ENCODE measurements at places on chromosomes 2 and 18.

DNA sequence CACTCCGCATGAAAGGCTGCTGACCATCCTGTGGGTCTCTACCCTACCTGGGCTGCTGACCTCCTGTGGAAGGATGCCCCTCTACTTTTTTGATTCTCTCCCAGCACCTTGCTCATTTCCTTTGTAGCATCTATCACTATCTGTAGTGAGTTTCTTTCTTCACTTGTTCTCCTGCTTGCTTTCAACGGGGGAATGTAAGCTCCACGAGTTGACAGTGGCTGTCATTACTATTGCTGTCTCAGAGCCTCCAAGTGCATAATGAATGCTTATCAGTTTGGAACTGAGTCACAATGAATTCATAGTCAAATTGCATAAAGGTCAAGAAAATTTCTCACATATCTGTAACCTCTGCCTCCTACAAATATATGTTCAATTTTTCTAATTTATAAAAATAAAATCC, 477.7 kb downstream of the PLCL1 start:
- no peak for DNase-seq

DNA sequence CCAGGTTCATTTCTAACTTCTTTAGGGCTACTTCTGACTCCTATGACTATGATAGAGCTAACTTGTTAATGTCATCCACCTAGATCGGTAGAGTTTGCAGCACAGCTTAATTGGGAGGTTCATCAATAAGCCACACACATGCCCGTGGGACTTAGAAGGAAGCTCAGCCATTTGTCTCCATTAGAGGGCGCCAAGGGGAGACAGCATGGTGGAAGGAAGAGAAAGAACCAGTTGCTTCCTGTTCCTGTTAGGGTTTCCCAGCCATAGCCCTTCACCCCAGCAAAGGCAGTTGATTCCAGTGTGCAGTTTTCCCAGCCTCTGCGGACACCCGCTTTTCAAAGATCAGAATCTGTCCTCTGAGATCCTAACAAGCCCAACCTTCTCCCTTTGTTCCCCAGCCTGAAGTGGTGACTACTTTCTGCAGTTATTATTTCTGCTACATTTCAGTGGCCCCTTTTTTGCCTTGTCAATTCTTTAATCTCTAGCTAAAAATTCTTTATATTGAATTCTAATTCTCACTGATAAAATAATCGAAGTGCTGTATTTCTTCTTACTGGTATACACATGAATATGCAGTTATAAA, 30.3 kb downstream of the MAIP1 start:
- DNase-seq = peak; percentile 76

DNA sequence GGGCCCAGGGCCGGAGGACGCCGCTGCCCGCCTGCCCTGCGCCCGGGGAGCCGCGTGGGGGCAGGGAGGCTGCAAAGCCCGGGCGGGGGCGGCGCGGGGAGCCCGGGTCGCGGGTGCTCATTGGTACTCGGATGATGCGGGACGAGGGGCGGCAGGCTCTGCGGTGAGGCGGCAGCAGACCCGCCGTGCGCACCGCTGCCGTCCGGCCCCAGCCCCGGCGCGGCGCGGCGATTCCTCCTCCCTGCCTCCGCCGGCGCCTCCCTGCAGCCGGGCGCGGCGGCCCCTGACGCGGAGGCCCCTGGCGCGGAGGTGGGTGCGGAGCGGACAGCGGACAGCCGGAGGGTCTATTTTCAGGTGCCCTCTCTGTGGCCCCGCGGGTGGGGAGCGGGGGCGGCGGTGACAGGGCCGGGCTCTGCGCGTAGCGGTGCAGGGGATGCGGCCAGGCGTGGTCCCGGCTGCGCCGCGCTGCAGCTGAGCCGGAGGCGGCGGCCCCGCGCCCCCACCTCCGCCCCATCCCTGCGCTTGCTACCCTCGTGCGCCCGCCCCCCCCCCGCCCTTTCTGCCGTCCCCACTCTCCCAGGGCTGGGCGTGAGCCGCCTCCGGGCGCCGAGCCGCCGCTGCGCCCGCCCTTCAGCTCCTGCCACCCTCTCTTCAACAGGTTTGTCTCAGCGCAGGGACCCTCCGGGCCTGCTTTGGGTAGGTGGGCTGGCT, 640 bp downstream of the SPTBN1 start:
- DNase-seq = peak; percentile 6

DNA sequence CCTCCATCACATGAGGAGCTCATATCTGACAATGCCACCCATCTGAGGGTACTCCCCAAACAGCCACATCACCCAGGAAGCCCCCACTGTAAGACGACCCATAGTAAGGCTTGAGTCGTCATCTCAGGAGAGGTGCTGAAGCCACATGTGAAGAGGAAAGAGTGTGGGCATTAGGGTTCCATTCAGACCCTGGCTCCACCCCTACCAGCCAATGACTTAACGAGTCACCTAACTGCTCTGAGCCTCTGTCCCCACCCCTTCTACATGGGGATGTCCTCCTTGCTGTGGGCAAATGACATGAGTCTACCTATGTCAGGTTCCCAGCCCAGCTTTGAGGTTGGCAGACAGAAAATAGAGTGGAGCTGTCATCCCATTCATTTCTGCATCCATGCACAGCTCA, 46.3 kb downstream of the C1QL2 start:
- no peak for DNase-seq

DNA sequence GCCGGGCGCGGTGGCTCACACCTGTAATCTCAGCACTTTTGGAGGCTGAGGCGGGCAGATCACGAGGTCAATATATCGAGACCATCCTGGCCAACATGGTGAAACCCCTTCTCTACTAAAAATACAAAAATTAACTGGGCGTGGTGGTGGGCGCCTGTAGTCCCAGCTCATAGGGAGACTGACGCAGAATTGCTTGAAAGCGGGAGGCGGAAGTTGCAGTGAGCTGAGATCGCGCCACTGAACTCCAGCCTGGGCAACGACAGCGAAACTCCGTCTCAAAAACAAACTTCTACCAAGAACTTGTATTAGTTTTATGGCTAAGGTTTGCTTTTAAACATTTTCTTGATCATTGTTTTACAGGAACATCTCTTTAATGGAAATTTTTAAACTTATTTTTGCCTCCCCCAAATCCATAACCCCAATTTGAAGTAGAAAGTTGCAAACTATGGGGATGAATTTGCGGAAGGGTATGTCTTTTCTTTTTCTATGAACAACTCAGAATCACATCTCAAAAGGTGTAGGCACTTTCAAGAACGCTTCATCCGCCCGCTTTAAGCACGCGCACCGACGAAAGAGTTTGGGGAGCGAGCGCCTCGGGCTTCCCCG, 46.8 kb upstream of the PTMA start:
- DNase-seq = no peak

DNA sequence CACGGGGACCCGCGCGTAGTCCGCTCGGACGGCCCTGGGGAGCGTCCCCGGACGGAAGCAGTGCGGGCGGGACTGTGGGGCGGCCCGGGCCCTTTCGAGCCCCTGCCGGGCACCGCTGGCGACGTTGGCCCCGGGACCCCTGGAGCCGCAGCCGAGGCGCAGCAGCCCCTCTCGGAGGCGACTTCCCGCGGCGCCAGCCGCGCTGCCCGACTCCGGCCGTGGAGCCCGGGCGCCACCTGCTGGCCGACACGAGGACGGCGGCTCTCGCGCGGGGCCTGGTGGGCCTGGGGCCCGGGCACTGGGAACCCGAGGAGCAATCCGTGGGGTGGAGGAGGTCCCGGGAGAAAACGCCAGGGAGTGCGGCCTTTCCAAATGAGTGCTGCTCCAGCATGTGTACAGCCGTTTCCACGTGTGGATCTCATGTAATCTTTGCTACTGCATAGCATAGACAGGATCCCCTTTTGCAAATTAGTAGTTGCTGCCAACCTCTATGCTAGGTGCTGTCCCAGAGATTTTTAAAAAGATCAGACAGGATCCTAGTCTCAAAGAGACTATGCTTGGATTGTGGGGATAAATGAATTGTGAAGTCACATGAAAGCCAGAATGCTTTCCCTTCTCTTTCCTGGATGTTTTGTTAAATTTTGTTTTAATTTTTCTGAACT, 4.0 kb downstream of the ID2 start:
- DNase-seq = peak; percentile 82

GRCh38 chr2:122273785-122274419, 518.5 kb downstream of the TSN start:
- no peak for DNase-seq

GRCh38 chr2:212987492-212987891, 163.9 kb downstream of the IKZF2 start:
- DNase-seq = no peak

DNA sequence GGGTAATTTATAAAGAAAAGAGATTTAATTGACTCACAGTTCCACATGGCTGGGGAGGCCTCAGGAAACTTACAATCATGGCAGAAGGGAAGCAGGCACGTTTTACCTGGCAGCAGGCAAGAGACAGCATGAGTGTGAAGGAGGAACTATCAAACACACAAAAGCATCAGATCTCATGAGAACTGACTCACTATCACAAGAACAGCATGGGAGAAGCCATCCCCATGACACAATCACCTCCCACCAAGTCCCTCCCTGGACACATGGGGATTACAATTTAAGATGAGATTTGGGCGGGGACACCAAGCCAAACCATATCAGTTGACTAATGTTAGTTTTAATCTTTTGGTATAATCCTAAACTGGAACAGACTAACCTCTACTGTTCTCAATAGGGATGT, 49.1 kb upstream of the CPO start:
- DNase-seq = no peak

DNA sequence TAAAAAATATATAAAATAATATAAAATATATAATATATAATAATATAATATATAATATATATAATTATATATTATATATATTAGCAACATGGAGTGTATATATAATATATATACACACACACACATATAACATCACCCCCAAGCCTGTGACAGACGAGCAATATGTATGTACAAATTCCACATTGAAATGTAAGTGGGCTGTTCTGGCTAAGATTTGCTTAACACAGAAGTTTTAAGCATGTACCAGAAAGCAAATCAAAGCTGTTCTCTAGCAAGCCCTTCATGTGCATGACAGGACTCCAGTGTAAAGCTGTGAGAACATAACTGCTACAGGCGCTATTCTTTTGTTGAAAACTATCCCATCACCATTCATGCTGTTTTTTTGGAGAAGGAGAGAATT, 261.7 kb upstream of the TNP1 start:
- no peak for DNase-seq

DNA sequence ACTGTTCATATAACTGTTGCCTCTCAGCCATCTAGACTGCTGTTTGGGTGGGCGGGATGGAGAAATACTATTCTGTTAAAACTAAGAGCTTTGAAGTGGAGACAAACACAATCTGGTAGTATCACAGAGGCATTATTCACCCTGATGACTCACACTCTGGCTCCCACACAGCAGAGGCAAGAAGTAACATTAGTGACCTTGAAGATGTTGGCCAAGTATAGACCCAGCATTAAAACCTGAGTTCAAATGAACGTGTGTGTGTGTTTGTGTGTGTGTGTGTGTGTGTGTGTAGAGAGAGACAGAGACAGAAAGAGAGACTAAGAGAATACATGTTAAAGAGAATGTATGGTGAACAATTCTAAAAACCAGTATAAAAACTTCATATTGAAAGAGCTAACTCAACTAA, 22.5 kb upstream of the ACVR1 start:
- DNase-seq = peak; percentile 80

DNA sequence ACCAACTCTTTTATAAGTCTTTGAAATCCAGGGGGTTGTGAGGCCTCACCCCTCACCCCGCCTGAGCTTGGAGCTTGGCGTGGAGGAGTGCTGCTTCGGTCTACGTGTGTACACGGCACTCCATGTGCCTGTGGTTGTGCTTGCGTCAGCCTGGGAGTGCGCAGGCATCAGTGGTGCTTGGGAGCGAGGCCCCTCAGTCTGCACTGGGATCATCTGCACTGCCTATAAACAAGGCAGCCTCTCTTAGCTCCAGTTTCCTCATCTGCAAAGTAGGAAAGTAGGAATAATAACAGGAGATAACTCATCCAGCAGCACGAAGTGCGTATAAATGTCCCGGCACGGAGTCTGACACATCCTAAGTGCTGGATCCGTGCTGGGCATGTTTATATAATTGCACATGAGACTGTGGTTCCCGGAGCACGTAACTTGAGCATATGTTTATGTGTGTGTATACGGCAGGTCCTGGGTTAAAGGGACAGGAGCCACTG, 1.2 kb downstream of the GYPC start:
- peak; percentile 76 for DNase-seq

- no peak for DNase-seq
Observed at GRCh38 chr2:1314254-1314653, 99.0 kb upstream of the TPO start.

- peak; percentile 21 for DNase-seq
Observed at GRCh38 chr2:104889291-104889959, 35.5 kb downstream of the POU3F3 start.

GRCh38 chr2:74385396-74385795, 5.3 kb upstream of the DCTN1 start:
- no peak for DNase-seq

DNA sequence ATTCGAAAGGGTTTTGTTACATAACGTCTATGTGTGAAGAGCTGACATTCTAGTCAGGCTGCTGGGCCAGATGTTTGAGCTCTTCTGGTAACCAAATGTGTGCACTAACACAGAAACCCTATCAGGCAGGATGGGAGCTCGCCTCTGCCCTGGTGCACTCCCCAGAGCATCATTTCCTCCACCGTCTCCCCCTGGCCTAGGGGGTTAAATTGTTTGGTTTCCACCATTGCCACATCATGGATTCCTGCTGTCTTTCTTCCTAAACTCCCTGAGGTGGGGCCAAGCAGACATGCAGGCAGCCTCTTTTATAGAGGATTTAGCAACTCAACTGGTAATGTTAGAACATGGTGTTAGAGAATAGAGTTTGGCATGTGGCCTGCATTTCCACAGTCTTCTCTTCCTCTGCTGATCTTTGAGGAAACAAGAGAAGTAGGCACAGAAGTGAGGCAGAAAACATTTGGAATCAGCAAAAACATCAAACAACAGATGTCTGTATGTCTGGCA, 87.3 kb downstream of the ANTXR1 start:
- DNase-seq = no peak

DNA sequence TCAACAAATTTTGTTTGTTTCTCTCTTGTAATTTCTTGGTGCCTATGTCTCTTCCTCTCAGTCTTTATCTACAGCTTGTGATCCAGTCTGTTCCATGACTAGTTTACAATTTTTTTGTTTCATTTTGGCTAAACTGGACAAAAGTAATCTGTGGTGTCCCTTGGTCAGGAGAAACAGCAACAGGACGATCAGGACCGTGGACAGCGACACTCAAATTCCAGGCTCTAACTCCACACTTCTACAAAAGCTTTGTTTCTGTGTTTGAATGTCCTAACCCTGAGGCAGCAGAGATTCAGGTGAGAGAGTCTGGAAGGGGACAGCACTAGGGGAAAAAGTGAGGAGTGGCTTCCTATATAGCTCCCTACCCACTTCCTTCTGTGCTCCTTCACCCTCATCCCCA, 593.3 kb upstream of the FANCL start:
- peak; percentile 9 for DNase-seq

- no peak for DNase-seq
Observed at GRCh38 chr2:63840081-63840784, 1.5 kb upstream of the UGP2 start.

- no peak for DNase-seq
Observed at GRCh38 chr2:235679471-235679870, 185.6 kb downstream of the AGAP1 start.

GRCh38 chr2:204545861-204546735, 823 bp downstream of the PARD3B start:
- no peak for DNase-seq
